ENCODE measurements at places on chromosomes 2 and 18.

- no peak for DNase-seq
These were observed 338 bp upstream of the THUMPD2 start for GRCh38 chr2:39779341-39779851.

- DNase-seq = no peak
These were observed 2.1 kb upstream of the NGEF start for GRCh38 chr2:233015019-233015645.

GRCh38 chr18:33184958-33185357, 255.6 kb downstream of the CCDC178 start:
- no peak for DNase-seq

DNA sequence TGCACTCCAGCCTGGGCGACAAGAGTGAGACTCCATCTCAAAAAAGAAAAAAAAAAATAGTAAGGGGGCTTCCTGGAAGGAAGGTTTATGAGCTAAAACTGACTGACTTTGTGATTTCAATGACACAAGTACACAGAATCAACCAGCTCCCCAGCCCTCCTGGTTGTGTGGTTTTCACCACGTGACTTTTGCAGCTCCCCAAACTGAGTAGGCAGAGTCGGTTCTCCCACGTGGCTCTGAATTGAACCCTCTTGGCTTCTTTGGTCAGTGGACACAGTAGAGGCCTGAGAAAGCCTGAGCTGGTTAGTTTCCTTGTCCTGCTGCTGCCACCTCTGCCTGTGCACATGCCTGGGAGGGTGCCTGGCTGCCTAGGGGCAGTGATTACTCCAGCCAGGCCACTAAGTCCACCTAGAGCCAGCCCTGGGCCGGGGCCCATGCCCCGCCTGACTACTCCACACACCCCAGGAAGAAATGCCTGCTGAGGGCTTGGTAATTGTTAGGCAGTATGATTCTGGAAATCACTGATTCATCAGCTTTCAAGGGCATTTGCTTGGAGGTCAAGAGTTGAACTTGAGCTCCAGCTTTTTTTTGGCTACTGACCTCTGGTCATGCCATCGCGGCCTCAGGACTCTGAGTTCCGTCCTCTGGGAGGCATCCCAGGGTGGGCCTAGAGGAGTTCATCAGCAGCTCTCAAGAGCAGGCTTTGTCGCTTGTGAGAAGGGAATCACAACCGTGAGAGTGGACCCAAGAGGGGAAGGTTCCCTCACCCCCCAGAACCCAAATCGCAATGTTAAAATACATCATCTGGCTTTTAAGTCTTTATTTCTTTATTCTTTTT, 431.9 kb upstream of the HS6ST1 start:
- no peak for DNase-seq

DNA sequence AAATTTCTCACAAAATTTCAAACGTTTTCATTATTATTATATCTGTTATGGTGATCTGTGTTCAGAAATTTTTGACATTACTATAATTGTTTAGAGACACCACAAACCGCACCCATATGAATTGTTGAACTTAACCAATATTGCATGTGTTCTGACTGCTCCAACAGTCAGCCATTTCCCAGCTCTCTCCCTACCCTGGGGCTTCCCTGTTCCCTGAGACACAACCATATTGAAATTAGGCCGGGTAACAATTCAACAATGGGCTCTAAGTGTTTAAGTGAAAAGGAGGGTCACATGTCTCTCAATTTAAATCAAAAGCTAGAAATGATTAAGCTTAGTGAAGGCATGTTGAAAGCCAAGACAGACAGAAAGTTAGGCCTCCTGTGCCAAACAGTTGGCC, 424.0 kb downstream of the DSC3 start:
- DNase-seq = no peak

GRCh38 chr2:119937680-119938079, 75.2 kb upstream of the EPB41L5 start:
- DNase-seq = no peak

DNA sequence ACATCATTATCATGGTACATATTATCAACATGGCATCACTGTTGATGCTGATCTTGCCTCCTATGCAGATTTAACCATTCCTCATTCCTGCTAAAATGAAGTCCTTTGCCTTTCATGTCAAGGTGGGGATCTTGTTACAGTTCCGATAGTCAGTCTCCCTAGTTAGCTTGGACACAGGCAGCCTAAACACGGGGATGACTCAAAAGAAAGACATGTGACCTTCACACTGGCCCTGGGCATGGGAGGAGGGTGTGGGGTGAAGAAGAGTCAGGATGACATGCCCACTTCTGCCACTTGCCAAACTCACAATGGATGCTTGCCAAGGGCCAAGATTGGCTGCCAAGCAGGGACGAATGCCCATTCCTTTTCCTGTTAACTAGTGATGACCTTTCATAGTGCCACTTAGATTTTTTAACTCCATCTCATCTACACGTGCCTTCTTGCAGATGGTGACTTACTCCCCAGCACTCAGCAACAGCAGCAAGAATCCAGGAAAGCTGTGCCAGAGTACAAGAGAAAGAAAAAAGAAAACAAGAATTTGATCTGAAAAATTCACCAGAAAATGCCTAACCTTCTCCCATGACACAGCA, 13.9 kb upstream of the SLC1A4 start:
- no peak for DNase-seq

DNA sequence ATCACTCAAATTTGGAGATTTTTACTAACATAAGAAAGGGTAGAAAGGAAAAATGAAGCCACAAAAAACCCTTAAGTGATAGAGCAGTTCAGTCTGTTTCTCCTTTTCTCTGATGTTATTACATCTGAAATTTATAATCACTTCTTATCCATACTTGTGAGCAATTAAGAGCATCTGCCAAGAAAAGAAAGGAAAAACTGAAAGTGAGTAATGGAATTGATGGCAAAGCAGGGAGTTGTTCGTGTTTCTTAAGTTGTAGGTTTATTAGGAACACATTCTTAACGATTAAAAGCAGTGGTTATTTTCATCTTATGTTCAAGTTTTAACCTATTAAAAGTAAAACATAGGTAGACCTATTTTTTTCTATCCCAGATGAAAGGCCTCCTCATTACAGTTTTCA, 277.7 kb downstream of the RND3 start:
- DNase-seq = no peak

GRCh38 chr2:186771395-186771794, 77.5 kb downstream of the FAM171B start:
- DNase-seq = no peak

- peak; percentile 79 for DNase-seq
These were observed 519 bp downstream of the TEX261 start for GRCh38 chr2:70994009-70994698.

DNA sequence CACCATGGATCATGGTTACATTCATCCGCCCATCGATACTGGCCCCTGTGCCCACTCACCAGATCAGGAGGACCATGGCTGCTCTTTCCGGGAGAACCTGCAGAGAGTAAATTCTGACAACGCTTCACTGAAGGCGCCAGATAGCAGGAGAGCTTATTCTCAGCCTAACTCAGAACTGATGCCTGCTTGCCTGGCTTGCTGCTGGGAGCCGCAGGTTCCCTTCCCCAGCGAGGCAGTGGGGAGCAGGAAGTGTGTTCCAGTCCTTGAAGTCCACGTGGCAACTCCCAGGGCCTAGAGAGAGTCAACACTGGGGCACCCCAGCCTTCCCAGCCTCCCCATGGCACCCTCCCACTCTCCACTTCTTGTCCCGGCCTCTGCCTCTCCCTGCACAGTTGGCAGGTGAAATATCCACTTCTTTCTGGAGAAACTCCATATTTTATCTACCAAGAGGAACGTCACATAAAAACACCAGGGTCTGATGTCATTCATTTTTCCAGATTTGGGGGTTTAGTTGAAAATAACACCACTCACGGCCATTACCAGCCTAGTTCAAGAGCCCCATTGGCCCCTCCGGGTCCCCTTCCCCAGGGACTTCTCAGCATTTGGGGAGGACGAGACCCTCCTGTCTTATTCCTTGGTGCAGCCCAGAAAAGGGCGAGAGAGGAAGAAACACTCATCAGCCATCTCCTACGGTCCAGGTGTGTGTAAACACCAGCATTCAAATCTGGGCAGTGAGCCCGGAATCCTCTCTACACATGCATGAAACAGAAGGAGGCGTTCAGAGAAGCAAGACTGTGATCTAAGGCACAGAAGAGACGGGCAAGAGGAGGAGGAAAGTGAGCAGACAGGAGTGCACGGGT, 3.5 kb upstream of the TUBB6 start:
- no peak for DNase-seq

- DNase-seq = no peak
These were observed 21.5 kb upstream of the NABP1 start for GRCh38 chr2:191656391-191656790.

DNA sequence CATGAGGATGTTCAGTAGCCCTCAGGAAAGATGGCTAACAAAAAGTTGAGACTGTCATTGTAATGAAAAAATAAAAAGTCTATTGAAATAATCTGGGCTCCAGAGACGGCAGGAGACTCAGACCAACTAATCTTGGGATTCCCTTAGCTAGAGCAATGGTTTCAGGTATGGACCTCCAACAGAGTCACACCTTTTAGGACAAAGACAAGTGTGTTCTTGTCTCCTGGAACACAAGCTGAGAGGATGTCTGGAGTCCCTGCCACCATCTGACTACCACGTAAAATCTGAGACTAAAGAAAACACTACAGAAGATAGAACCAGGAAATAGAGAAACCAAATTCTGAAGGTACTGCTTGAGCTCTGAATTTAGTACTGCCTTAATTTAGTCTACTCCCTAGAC, 103.3 kb upstream of the RBBP8 start:
- DNase-seq = no peak

DNA sequence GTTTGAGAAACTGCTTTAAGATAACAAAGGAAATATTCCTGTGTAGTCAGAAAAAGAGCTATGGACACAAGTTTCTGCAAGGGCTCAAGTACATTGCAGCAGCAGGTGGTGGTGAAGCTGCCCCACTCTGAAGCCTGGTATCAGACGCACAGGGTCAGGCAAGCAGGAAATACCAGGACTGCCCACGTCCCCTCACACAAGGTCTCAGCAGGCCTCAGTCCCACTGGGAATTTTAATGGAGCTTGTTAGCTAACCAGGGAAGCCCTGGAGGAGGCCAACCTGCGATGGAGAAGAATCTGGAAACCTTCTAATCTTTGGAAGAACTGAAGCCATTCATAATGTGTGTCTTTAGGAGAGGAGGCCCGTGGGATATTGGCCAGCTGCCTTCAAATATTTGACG, 168.3 kb downstream of the UXS1 start:
- DNase-seq = no peak

GRCh38 chr18:62500966-62501591, 21.7 kb upstream of the ZCCHC2 start:
- no peak for DNase-seq

- no peak for DNase-seq
These were observed 69.5 kb downstream of the EVA1A start for GRCh38 chr2:75491129-75491753.

DNA sequence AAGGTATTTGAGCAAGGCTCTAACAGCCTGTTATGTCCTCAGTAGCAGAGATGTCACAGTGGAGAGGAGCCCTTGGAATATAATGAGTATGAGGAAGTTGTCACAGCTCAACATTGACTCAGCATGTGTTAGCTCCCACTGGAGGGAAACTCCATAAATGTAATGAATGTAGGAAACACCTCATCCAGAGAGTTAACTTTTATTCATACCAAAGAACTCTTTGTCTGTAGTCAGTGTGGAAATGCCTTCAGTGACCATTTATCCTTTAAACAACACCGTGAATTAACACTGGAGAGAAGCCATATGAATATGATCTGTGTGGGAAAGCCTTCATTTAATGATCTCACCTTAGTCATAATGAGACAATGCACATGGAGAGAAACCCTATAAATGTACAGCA, 59.7 kb downstream of the CYP1B1 start:
- DNase-seq = no peak

DNA sequence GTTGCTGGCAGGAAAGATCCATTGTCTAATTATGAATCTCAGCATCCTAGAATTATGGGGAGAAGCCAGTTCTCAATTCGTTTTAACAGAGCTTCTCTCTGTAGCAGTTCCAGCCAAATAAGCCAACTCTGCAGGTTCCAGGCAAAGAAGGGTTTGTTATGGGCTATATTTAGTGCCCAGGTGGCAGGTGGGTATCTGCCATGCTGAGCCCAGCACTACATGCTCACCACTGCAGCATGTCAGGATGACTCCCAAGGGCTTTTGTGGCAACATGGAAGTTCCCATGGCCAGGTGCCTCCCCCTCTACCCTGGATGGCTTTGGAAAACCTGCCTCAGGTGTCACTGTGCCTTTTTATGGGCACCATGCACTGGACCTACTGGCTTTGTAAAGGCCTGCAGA, 137.7 kb upstream of the MSH6 start:
- peak; percentile 7 for DNase-seq

DNA sequence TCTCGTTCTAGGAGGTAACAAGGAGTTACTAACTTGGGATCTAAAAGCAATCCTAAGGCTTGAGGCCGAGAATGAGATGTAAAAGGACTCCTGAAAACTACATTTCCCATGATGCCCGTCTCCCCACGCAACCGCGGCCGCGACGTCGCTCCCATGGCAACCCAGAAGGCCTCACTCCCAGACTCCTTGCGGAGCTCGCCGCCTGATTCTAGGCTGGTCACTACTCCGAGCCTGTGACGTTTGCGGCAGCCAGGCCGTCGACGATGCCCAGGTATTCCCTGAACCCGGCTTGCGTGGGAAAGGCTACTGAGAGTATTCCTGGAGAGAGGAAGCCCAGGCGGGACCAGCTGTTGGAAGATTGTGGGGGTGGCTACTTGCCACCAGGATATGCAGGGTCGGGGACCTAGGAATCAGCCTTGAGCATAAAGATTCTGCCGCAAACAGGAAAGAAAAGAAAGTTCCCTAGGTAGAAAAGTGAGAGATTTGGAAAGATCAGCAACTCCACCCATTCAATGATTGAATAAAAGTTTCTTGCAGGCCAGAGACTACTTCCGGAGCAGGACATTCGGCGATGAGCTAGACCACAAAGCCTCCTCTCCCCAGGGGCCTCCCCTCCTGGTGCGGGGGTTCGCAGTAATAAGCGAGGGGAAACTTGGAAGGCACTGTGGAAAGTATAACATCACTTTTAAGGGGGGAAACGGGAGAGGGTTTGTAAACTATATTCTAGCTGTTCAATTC, at the start of gene DYNC2LI1:
DYNC2LI1 (plus strand) TSS at position 164 of the 738 bp plus-strand sequence; CDS start at position 264, 100 bp downstream.
- peak; percentile 95 for DNase-seq

DNA sequence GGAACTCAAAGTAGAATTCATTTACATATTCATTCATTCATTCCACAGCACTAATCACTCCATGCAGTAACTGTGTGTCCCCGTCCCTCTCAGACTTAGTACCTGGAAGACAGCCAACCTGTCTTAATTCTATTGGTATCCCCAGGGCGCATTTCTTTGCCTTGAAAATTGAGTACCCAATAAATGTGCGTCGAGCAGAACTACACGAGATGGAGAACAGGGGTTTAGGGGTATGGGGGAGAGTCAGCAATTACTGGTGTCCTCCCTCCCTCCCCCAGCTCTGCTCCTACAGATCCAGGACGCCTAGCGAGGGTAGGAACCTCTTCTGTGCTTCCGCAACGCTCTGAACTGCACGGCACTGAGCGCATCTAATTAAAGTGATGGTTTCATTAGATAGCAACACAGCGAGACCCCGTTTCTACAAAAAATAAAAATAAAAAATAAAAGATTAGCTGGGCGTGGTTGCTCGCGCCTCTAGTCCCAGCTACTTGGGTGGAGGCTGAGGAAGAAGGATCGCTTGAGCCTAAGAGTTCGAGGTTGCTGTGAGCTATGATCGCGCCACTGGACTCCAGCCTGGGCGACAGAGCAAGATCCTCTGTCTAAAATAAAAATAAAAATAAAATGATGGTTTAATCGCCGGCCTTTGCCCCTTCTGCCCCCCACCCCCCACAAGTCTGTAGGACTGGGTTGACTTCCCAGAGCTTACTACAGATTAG, 614 bp upstream of the FKBP1B start:
- DNase-seq = no peak

GRCh38 chr18:58276789-58277739, 233.0 kb downstream of the NEDD4L start:
- no peak for DNase-seq

- DNase-seq = no peak
These were observed 521.8 kb upstream of the TCF4 start for GRCh38 chr18:56109757-56110156.
